Colonic mucosa (tissue), 4 donors: ENCODE measurements at places on chromosomes 12 and 14.
A peak's percentile ranks its signal among the peaks of the same experiment; 100 is the strongest.

DNA sequence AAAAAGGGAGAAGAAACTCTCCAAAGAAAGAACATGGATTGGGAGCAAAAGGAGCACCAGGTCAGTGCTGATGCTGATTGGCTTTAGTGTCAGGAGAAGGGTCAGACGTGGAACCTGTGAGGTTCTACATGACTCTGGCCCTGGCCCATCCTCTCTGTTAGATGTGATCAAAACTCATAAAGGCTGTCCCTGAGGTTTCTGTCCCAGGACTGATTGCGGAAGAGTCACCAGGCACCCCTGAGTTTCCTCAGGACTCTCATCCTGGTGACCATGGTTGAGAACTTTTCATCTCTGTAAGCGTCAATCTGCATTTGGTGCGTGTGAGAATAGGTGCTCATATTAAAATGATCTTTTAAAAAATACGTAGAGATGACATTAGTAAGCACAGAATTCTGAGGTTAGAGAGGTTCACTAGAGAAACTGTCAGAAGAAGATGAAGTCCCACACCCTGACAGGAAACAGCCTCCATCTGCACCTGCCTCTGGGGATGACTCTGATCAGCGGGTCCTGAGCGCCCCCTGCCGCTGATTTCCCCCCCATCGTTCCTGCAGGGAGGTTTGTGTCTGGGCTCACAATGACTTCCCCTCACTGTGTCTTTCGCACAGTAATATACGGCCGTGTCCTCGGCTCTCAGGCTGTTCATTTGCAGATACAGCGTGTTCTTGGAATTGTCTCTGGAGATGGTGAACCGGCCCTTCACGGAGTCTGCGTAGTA is 741.8 kb downstream of the TMEM121 start:
- DNase-seq, result peak; percentile 45
- H3K36me3 ChIP-seq, result no peaks in the 10 kb centered on the region
- no peak overlapping the region for H3K4me3 ChIP-seq
- H3K4me1 ChIP-seq, result no peaks in the 10 kb centered on the region

DNA sequence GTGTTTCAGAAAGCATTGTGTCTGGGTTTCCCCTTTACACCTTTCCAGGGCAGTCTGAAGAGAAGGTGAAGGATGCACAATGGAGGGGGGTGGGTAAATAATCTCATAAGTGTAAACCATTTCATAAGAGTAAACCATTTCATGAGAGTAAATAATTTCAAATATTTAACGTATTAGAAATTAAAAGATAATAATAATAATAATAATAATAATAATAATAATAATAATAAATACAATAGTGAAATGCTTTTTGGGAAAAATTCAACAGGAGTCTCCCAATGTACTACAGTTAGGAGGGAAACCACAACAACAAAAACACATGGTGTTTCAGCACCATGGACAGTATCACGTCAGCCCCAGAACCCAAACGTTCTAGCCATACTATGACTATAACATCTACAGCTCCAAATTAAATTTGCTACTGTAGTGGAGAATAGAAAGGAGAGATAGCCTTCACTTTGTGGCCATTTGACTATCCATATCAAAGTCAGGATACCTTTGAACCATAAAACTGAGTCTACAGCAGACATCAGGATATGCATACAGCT is 691.8 kb downstream of the BCL11B start:
- no peak for DNase-seq
- H3K36me3 ChIP-seq, result no peaks in the 10 kb centered on the region
- H3K4me3 ChIP-seq, result no peak overlapping the region
- H3K27me3 ChIP-seq, result no peaks in the 10 kb centered on the region
- no peaks in the 10 kb centered on the region for H3K4me1 ChIP-seq

DNA sequence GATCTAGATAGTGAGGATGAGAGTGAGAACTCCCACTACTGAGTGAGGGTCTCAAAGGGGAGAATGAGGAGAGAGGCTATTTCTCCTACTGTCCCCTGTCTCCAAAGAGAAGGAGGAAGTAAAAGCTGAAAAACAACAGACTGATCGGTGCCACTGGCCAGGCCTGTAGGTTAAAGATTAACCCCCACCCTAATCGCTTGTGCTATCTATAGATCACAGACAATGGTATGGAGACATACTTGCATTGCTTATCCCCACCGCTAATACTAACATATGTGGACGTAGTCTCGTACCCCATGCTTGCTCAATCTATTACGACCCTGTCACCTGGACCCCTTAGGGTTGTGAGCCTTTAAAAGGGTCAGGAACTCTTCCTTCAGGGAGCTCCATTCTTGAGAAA is 777.9 kb upstream of the TMEM132C start:
- no peaks in the 10 kb centered on the region for H3K36me3 ChIP-seq
- no peak overlapping the region for H3K27ac ChIP-seq
- peak; percentile 33 for DNase-seq
- no peaks in the 10 kb centered on the region for H3K4me1 ChIP-seq
- no peak overlapping the region for H3K4me3 ChIP-seq

GRCh38 chr12:8969861-8970411 is 19.4 kb upstream of the KLRG1 start:
- no peak overlapping the region for H3K27ac ChIP-seq
- H3K36me3 ChIP-seq, result no peaks in the 10 kb centered on the region
- DNase-seq, result no peak
- no peaks in the 10 kb centered on the region for H3K27me3 ChIP-seq
- no peak overlapping the region for H3K4me3 ChIP-seq

GRCh38 chr12:3728686-3729085 is 24.2 kb downstream of the CRACR2A start:
- no peaks in the 10 kb centered on the region for H3K27me3 ChIP-seq
- no peaks in the 10 kb centered on the region for H3K36me3 ChIP-seq

DNA sequence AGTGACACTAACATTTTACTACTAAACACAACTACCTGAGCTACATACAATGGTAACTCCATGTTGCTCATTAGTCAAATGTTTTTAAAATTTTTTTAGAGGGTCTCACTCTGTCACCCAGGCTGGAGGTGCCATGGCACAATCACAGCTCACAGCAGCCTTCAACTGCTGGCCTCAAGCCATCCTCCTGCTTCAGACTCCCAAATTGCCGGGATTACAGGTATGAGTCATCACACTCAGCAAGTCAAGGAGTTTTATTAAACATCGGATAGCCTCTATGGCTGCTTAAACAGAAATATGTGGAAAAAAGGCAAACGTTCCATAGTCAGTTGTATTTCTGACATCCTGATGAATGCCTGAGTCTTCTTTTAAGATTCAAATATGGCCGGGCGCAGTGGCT is 11.1 kb upstream of the NPFF start:
- no peaks in the 10 kb centered on the region for H3K27me3 ChIP-seq
- H3K4me1 ChIP-seq, result no peaks in the 10 kb centered on the region
- no peak for DNase-seq
- no peak overlapping the region for H3K27ac ChIP-seq

- no peak overlapping the region for H3K27ac ChIP-seq
- H3K4me1 ChIP-seq, result no peaks in the 10 kb centered on the region
- DNase-seq, result no peak
- H3K27me3 ChIP-seq, result no peaks in the 10 kb centered on the region
- H3K36me3 ChIP-seq, result no peaks in the 10 kb centered on the region
Measured at GRCh38 chr12:132289356-132290202, 39.8 kb downstream of the GALNT9 start.

- no peak overlapping the region for H3K4me3 ChIP-seq
- no peak overlapping the region for H3K27ac ChIP-seq
- H3K4me1 ChIP-seq, result no peaks in the 10 kb centered on the region
- DNase-seq, result no peak
Measured at GRCh38 chr14:60064491-60065072, 27.1 kb upstream of the PCNX4 start.

GRCh38 chr12:119378903-119379302 is 44.4 kb downstream of the CCDC60 start:
- no peaks in the 10 kb centered on the region for H3K36me3 ChIP-seq
- H3K27ac ChIP-seq, result no peak overlapping the region
- H3K27me3 ChIP-seq, result no peaks in the 10 kb centered on the region
- no peak overlapping the region for H3K4me3 ChIP-seq
- no peaks in the 10 kb centered on the region for H3K4me1 ChIP-seq
